ENCODE measurements at places on chromosomes 7 and 10. TPM values are rescaled to one million over a fixed set of nuclear protein-coding genes. Genes with fewer than 3 reads are reported as not detected.

Gene IL6
- total RNA-seq, result 0.90 TPM

Gene PTPN20
- 3.9 TPM for total RNA-seq

Gene CALML5
- not detected for total RNA-seq

Gene CCM2
- total RNA-seq, result 45.7 TPM

Gene WDR11
- 22.9 TPM for total RNA-seq

Gene ADAP1
- 4.0 TPM for total RNA-seq

Gene SLC26A4
- total RNA-seq, result 0.10 TPM

Gene MEOX2
- not detected for total RNA-seq

Gene GCK
- total RNA-seq, result not detected

Gene INPP5A
- total RNA-seq, result 12.8 TPM

Gene KIF20B
- 16.9 TPM for total RNA-seq

Gene SPACDR
- 0.86 TPM for total RNA-seq

Gene HTR5A
- not detected for total RNA-seq

Gene PNLIPRP2
- total RNA-seq, result not detected

Gene PCLO
- total RNA-seq, result 0.98 TPM

Gene MDH2
- total RNA-seq, result 390 TPM
